ENCODE measurements at places on chromosomes 16 and 17. TPM values are rescaled to one million over a fixed set of nuclear protein-coding genes. Genes with fewer than 3 reads are reported as not detected.

GINS2 gene
- 2.0 TPM for total RNA-seq

HBA2 gene
- 433 TPM for total RNA-seq

SLC16A6 gene
- 0.41 TPM for total RNA-seq

SCN4A gene
- not detected for total RNA-seq

- no peak for DNase-seq
- no peak overlapping the region for H3K4me3 ChIP-seq
- no peaks in the 10 kb centered on the region for H3K27me3 ChIP-seq
- H3K4me1 ChIP-seq: no peaks in the 10 kb centered on the region
- H3K36me3 ChIP-seq: no peaks in the 10 kb centered on the region
Observed at GRCh38 chr17:15884731-15885130, 60.2 kb upstream of the ADORA2B start.

GRCh38 chr17:2049333-2050299 is 5.3 kb upstream of the HIC1 start:
- DNase-seq: no peak
- H3K4me1 ChIP-seq: peaks cover 27% of the 10 kb centered on the region
- no peaks in the 10 kb centered on the region for H3K36me3 ChIP-seq
- peak overlapping the region; percentile 22 for H3K27ac ChIP-seq
- H3K27me3 ChIP-seq: no peaks in the 10 kb centered on the region
- H3K4me3 ChIP-seq: peak overlapping the region; percentile 93

DNA sequence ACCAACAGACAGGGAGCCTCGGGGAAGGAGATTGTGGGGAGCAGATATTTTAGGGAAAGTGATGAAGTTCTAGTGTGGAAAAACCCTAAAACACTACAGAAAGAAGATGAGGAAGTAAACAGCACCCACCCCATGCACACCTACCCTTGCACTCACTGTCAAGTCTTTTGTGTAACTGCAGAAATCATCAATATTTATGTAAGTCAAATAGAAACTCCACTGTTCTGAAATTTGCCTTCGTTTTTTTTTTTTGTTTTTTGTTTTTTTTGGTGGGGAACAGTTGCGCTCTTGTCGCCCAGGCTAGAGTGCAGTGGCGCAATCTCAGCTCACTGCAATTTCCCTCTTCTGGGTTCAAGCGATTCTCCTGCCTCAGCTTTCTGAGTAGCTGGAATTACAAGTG is 273.4 kb downstream of the CPPED1 start:
- no peak overlapping the region for H3K27ac ChIP-seq
- H3K36me3 ChIP-seq: no peaks in the 10 kb centered on the region
- H3K27me3 ChIP-seq: no peaks in the 10 kb centered on the region

- no peaks in the 10 kb centered on the region for H3K36me3 ChIP-seq
- H3K4me1 ChIP-seq: peaks cover 21% of the 10 kb centered on the region
- H3K27ac ChIP-seq: peak overlapping the region; percentile 56
- DNase-seq: no peak
- H3K4me3 ChIP-seq: no peak overlapping the region
Observed at GRCh38 chr17:61129267-61130254, 270.1 kb upstream of the TBX2 start.

DNA sequence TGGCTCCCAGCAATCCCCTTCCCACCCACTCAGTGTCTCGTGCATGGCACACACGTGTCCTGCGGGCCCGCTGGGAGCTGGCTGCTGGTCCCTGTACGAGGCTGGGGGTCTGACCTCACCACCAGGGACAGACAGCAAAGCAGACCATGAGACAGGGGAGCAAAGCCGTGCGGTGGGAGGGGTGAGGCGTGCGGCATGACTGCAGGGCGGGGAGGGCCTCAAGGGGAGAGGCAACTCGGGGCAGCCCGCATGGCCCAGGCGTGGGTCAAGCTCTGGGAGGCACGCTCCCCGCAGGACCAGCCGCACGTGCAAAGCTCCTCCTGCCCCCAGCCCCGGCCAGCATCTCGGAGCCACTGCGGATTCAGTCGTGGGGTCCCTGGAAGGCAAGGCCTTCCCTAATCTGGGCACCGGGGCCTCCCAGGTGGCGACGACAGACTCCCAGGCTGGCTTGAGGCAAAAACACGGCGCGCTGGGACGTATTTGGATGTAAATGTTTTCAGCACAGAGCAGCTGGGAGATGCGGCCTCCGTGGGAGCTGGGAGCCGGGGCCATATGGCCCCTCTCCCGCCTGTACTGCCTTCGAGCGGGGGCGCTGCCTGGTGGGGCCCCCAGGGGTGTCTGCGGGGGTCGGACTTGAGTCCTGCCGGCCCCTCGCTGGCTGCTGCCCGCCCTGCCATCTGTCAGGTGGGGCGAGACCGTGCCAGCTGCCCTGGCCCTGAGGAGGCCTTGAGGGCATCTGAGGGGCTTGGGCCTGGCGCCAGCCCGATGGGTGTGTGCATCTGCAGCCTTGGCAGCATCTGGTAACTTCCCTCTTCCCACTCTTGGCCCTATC is 12.2 kb upstream of the CBFA2T3 start:
- H3K27ac ChIP-seq: no peak overlapping the region
- no peak for DNase-seq
- no peaks in the 10 kb centered on the region for H3K36me3 ChIP-seq
- no peaks in the 10 kb centered on the region for H3K27me3 ChIP-seq
- no peak overlapping the region for H3K4me3 ChIP-seq

GRCh38 chr17:48002916-48003416 is 32.1 kb downstream of the CDK5RAP3 start:
- no peak for DNase-seq
- H3K4me3 ChIP-seq: no peak overlapping the region
- no peak overlapping the region for H3K27ac ChIP-seq
- H3K36me3 ChIP-seq: no peaks in the 10 kb centered on the region
- no peaks in the 10 kb centered on the region for H3K27me3 ChIP-seq
- H3K4me1 ChIP-seq: peaks cover 8% of the 10 kb centered on the region

DNA sequence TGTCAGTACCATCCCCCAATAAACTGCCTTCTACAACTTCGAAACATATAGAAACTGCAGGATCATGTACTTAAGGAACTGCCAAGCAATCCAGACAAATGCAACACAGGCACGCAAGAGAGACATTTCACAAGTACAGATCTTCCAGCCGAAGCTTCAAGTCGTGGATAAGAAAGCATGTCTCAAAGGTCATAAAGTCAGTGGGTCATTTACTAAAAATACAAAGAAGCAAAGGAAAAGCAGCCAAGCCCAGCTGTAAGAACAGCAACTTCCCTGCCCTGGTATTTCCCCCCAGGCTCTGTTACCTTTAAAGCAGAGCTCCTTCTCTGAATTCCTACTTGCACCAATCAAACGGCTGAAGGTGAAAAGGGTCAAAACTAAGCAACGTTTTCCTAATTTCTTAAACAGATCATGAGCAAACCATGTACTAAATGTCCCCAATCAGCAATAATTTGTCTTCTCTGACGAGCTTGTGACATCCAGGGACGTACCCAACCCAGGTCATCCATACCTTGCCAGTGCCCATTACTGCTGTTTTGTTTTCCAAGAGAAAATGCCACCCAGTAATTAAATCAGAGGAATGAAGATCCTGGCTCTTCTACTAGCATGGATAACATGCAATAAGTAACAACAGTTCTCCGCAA is 1.7 kb downstream of the AKTIP start:
- DNase-seq: no peak
- no peaks in the 10 kb centered on the region for H3K27me3 ChIP-seq
- H3K36me3 ChIP-seq: peaks cover 19% of the 10 kb centered on the region

- no peaks in the 10 kb centered on the region for H3K36me3 ChIP-seq
- DNase-seq: no peak
- no peaks in the 10 kb centered on the region for H3K27me3 ChIP-seq
- H3K4me1 ChIP-seq: no peaks in the 10 kb centered on the region
- H3K27ac ChIP-seq: no peak overlapping the region
- H3K4me3 ChIP-seq: no peak overlapping the region
Observed at GRCh38 chr17:58920773-58921172, 165.1 kb downstream of the PPM1E start.

DNA sequence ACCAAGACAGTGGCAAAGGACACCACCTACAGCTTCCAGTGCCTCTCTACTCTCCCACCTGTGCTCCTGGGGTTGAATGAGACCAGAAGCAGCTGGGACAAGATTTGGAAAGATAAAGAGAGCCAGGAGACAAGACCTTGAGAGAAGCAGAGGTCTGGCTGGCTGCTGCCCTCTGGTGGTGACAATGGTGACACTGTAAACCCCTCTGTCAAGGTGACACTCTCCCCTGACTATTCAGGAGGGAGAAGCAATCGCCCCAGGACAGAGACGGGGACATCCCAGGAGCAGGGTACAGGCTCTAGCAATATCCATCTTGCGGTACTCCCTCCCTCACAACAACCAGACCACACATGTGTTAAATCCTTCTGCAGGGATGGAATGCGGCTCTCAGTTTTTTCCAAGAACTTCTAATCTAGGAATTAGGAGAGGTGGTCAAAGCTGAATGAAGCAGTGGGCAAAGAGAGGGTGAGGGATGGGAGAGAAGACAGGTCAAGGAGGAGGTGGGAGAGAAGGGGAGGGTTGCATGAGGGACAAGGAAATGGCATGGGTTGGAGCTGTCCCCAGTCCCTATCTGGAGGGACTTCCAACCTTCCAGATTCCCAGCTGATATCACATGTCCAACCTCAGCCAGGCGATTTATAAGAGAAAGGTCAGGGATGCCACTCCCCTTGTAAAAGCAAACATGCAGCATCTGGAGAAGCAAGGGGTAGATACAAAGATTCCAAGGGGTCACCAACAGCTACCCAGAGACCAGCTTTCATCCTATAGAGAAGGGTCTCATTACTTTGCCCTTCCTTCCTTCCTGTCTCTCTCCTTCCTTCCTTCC is 2.9 kb downstream of the PHOSPHO1 start:
- peaks cover 6% of the 10 kb centered on the region for H3K27me3 ChIP-seq
- H3K4me1 ChIP-seq: peaks cover 37% of the 10 kb centered on the region
- DNase-seq: no peak
- no peak overlapping the region for H3K27ac ChIP-seq
- no peaks in the 10 kb centered on the region for H3K36me3 ChIP-seq

- H3K4me3 ChIP-seq: no peak overlapping the region
- H3K27me3 ChIP-seq: no peaks in the 10 kb centered on the region
- no peak overlapping the region for H3K27ac ChIP-seq
- no peak for DNase-seq
- H3K4me1 ChIP-seq: no peaks in the 10 kb centered on the region
Observed at GRCh38 chr17:30547778-30548573, 70.8 kb downstream of the GOSR1 start.

DNA sequence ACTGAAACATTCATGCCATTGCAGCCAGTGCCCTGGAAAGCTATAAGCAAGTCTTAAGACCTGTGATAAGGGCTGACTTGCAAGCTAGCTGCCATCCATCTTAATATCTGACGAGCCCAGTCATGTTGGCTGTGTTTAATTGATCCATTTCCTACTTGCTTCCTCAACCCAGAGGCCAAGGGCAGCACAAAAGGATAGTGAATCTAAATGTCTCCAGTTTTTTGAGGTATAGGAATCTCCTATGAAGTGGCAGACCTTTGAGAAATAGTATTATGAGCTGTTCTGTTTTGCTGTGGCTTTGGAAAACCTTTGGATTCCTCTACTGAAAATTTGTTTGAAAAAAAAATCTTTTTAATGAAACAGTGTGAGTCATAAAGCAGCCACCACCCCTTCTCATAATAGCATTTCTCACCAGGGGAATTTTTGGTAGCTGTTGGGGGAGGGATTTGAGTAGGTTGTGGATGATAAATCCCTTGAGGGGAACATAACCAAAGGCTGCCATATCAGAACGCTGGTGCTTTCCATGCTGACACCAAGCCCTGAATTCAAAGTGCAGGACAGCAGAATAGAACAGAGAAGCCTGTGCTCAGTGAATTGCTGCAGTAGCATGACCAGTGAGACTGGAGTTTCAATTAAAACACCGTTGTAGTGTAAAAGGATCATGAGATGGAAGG is 12.9 kb downstream of the ZNRF1 start:
- H3K36me3 ChIP-seq: no peaks in the 10 kb centered on the region
- peak overlapping the region; percentile 49 for H3K4me3 ChIP-seq
- no peaks in the 10 kb centered on the region for H3K27me3 ChIP-seq
- peak overlapping the region; percentile 86 for H3K27ac ChIP-seq

DNA sequence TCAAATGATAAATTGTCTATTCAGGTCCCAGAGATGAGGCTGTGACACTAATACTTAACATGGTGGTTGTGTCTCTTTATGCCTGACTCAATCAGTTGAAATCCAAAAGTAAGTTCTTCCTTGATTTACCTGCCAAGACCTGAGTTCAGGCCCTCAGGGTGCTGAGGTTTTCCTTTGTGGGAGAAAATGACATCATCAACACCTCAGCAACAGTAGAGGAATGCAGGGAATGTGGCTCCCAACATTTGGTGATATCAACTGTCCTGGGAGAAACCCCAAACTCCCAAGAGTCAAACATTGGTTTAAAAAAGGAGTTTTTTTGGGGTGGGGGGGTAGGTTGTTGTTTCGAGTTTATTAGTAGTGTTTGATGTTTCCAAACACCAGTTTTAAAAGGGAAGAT is 14.7 kb downstream of the RNF43 start:
- no peak for DNase-seq
- H3K4me3 ChIP-seq: no peak overlapping the region
- no peaks in the 10 kb centered on the region for H3K4me1 ChIP-seq
- no peak overlapping the region for H3K27ac ChIP-seq
- H3K27me3 ChIP-seq: no peaks in the 10 kb centered on the region

- H3K4me1 ChIP-seq: no peaks in the 10 kb centered on the region
- DNase-seq: no peak
- no peaks in the 10 kb centered on the region for H3K36me3 ChIP-seq
- H3K27me3 ChIP-seq: no peaks in the 10 kb centered on the region
- no peak overlapping the region for H3K27ac ChIP-seq
- H3K4me3 ChIP-seq: no peak overlapping the region
Observed at GRCh38 chr16:82960918-82961317, 334.1 kb downstream of the CDH13 start.

GRCh38 chr16:21646721-21647561 is 5.5 kb downstream of the IGSF6 start:
- no peaks in the 10 kb centered on the region for H3K27me3 ChIP-seq
- no peak overlapping the region for H3K27ac ChIP-seq
- DNase-seq: no peak
- no peak overlapping the region for H3K4me3 ChIP-seq
- H3K36me3 ChIP-seq: no peaks in the 10 kb centered on the region
- peaks cover 9% of the 10 kb centered on the region for H3K4me1 ChIP-seq
